ENCODE measurements at places on chromosomes 5 and 9.

DNA sequence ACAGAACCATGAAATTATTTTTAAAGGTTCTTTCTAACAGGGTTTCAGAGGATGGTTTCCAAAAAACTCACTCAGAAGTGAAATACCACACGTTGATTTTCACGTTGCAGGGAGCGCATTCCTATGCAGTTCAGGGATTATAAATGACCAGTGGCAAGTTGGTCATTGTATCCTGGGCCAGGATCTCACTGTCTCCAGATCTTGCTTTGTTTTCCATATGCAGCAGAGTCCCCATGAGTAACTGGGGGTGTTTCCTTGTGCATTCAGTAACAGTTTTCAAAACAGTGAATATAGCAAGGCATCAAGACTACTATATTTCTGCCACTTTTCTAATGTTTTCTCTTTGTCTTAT is 1064.9 kb upstream of the DMAC1 start:
- no peak for DNase-seq

DNA sequence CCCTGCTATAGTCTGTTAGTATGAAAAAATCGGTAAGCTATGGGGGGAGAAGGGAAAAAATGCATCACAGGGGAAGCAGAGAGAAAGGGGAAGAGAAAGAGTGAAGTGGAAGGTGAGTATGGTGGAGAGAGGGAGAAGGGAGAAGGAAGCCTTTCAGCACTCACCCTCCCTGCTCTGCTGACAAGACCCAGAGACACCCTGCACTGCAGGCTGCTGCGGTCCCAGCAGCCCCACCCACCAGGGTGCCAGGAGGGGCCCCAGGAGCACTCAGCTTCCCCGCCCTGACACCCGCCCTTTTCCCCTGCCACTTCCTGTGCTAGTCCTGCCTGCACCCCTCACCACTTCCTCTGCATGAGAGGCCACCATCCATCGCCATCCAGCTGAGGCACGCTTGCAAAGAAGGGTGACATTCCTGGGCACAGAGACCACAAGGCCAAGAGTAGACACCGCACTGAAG is 12.7 kb downstream of the STK10 start:
- DNase-seq, result peak; percentile 89

DNA sequence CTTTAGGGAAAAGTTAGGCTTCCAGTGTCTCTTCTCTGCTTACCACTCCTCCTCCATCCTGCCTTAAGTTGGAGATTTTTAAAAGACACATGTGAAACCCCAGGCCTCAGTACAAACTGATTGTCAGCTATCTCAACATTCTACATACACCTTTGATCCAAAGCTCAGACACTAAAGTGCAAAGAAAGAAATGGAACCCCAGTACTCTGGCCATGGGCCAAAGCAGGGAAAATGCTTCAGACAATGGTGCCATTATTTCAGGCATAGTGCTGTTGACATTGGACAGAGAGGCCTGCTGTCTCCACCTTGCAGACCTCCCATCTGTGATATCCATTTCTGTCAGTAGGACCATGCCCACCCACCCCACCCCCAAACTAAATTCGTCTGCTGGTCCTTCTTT is 49.1 kb downstream of the G3BP1 start:
- DNase-seq, result no peak

- DNase-seq, result no peak
Measured at GRCh38 chr9:130448035-130448624, 3.4 kb downstream of the ASS1 start.

DNA sequence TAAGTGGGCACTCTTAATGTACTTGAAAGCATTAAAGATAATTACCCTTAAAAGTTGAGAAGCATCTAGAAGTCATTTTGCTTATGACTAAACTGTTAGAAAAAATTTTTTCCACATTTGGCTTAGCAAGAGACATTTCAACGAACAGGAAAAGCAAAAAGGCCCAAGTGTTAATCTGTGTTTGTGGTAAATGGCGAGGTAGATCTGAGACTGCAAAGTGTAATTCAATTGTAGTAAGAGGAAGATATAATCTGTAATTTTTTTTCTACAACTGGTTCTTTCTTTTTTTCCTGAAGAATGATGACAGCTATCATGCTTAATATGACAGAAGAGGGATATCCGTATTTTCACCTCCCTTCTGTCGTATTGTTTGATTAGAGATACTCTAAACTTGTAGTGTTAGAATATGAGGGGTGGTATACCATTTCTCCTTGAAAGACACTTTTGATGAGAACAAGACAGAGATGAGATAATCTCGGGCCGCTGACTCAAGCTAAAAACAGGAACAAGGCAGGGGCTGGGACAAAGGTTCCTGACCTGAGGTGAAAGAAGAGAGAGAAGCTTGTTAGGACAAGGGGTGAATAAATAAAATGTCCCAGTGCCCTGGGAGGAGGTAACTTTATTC is 459.3 kb upstream of the ZNF608 start:
- DNase-seq, result no peak

DNA sequence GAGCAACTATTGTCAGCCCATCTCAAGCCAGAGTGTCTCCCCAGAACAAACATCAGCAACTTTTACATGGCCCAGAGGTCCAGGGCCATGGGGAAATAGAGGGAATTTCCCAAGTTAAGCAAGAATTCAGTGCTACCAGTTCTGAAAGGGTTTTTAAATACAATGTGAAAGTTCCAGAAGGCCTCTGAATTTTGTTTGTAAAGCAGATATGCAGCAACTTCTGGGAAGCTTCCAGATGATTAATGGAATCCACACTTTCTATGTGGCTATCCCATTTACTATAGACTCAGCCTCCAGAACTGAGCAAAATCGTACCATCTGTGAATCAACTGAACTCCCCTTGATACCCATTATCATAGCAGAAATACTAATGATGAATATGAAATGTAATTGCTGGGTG is 93.8 kb downstream of the FEM1C start:
- no peak for DNase-seq

DNA sequence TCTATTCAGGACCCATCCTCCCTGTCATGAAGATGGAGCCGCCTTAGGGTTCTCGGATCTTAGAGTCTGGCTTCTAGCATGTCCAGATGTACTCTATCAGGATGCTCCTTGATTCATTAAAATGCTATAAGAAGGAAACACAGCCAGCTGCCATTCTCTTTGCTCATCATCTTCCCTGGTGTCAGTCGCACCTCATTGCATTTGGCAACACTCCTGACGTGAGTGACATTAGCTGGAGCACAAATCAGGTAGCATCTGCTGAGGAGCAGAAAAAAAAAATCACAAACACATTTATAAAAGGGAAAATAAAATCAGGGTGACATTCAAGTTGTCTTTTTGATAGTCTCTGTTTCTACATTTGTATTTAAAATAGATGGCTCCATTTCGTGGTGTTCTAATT is 226.1 kb upstream of the NMUR2 start:
- DNase-seq, result no peak

GRCh38 chr9:4879115-4879558 is 86.4 kb downstream of the RCL1 start:
- no peak for DNase-seq

- DNase-seq, result no peak
Measured at GRCh38 chr9:69797675-69798074, 22.9 kb upstream of the CFAP95 start.

GRCh38 chr5:74482990-74483389 is 157.5 kb downstream of the ENC1 start:
- no peak for DNase-seq

DNA sequence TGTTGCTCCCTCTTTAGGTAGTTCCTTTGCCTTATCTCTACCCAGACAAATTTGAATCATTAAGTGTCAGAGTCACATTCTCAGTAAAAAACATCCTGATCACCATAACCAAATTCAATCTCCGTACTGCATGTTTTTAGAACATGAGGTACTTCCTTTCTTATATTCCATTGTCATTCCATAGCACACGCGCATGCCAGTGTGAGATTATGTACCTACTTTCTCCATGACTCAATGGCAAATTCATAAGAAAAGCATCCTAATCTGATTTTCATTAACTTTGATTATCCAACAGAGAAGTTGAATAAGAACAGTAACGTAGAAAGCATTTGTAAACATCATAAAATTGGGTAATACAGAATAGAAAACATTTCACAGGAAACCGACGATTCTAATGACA is 1118.6 kb upstream of the CDH9 start:
- DNase-seq, result no peak

- no peak for DNase-seq
Measured at GRCh38 chr5:14971873-14972272, 100.3 kb upstream of the ANKH start.

GRCh38 chr5:97750576-97750975 is 567.5 kb upstream of the RIOK2 start:
- no peak for DNase-seq

DNA sequence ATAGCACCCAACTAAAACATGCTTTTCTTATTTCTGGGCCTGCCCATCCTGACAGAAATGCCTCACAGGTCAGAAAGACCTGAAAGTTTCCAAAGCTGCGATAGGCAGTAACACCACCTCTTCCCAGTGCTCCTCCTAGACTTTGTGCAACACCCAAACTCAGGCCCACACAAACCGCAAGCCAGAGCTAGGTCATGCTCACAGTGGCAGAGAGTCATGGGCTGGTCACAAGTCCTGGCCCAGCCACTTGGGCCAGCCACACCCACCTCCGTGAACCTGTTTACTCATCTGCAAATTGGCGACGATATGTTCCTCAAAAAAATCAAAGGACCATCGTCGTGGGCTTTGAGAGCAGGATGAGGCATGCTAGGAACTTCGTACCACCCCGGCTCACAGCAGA is 44.0 kb upstream of the SLC25A51 start:
- DNase-seq, result no peak

GRCh38 chr5:126455728-126456127 is 32.5 kb downstream of the GRAMD2B start:
- DNase-seq, result no peak

- no peak for DNase-seq
Measured at GRCh38 chr5:3035452-3035851, 284.0 kb upstream of the IRX2 start.

DNA sequence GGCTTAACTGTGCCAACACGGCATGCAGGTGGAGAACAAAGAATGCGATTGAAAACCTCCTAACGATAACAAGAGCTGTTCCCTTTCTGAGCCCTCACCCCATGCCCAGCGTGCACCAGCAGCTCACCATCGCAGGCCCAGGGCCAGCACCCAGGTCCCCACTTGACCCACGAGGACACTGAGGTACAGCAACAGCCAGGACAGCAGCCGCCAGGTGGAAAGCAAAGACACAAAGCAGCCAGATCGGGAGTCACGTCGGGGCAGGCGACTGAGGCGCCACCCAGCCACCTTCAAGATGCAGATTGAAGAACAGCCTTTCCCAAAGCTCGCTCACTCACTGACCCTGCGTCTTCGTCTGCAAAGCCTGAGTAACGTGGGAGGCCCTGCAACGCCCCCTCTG is 6.9 kb upstream of the SEC16A start:
- DNase-seq, result no peak

GRCh38 chr9:124755061-124755460 is 16.1 kb downstream of the NR6A1 start:
- DNase-seq, result no peak

DNA sequence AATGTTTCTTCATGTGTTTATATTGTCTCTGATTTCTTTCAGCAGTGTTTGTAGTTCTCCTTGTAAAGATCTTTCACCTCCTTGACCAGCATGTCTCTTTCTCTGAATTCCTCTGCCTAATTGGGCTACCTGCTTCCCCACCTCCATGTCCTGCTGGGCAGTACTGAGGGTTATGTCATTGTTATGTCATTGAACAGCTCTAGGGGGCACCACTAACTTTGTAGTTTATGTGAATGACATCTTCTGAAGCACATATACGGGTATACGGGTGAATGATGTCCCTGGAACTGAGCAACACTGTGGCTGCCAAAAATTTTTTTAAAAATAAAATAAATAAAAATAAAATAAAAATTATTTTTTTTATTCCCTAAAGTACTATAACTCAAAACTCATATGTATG is 16.9 kb upstream of the SNCAIP start:
- DNase-seq, result no peak

GRCh38 chr5:71533615-71534014 is 53.5 kb upstream of the MCCC2 start:
- no peak for DNase-seq

All from activated T-helper 1 cell treated with Interleukin-2 at 50 U/mL for 16 hours (primary cell).